ENCODE measurements at places on chromosomes 13 and 19.

GRCh38 chr19:33241091-33241529, 15.5 kb upstream of the SLC7A10 start:
- no peak for DNase-seq

- peak; percentile 44 for DNase-seq
Measured at GRCh38 chr13:112849500-112849899, 119.5 kb upstream of the MCF2L start.

DNA sequence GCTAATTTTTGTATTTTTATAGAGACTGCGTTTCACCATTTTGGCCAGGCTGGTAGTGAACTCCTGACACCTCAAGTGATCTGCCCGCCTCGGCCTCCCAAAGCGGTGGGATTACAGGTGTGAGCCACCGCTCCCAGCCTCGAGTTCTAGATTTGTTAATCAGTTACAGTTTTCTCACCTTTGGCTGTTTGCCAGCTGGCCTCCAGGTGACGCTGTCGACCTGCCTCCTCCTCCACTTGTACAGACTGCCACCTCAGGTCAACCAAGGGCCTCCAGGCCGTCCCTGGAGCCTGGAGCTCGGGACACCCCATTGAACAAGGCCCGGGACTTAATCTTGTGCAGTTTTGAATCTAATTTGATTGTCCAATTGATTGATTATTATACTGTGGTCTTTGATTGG, 45.5 kb downstream of the IER2 start:
- no peak for DNase-seq

DNA sequence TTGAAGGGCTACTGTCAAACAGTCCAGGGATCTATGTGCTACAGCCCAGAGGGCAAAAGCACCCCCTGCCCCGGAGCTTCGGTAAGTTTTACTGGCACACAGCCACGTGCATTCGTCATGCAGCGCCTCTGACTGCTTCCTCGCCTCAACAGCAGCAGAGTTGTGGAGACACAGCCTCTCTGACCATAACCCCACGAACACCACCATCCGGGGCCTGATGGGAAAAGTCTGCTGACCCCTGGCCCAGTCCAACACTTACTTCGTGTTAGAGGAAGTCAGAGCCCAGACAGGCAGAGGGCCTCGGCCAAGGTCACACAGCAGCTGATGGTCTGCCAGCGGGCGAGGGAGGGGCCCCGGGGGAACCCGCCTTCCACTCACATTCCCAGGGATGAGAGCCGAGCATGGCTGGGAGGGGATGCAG, 5.1 kb downstream of the CBARP start:
- no peak for DNase-seq

DNA sequence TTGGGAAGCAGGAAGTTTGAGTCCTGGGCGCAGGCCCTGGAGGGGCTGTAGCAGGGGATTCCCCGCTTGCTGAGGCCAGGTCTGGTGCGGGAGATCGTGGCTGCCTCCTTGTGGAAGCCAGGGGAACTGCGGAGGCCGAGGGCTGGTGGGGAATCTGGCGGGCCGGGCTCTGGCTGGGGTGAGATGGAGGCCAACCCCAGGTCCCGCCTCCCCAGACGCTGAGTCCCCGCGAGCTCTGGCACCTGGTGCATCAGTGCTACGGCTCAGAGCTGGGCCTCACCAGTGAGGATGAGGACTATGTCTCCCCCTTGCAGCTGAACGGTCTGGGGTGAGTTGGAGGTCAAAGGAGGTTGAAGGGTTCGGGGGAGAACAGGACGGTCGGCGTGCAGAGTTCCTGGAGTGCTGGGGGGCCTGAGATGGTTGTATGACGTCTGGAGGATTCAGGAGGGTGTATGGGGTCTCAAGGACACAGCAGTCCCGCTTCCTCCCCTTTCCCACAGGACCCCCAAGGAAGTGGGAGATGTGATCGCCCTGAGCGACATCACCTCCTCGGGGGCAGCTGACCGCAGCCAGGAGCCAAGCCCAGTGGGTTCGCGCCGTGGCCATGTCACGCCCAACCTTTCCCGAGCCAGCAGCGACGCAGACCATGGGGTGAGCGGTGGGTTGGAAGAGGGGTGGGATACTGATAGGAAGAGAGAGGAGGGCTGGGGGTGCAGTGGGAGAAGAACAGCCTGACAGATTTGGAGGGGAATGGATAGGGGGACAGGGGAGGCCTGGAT, 13.1 kb downstream of the GRAMD1A start:
- peak; percentile 60 for DNase-seq

GRCh38 chr19:30135797-30136196, 193.8 kb downstream of the URI1 start:
- no peak for DNase-seq

GRCh38 chr13:23129331-23129730, 51.4 kb upstream of the SGCG start:
- no peak for DNase-seq

DNA sequence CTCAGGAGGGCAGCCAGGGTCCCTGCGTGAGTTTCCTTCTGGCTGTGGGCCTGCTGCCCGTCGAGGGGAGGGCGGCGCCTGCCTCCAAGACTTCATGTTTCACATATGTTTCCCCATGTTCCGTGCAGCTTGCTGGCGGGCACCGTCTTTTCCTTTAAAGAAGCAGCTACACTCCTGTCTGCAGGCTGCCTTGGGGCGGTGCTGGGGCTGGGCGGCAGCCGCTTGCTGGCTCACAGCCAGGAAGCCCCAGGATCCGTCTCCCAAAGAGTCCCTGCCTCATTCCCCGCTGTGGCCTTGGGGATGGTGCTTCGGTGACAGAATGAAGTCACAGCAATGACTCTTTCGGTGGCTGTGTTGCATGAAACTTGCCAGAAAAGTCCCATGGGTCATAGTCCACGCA, 24.9 kb downstream of the PIAS4 start:
- no peak for DNase-seq

- DNase-seq: peak; percentile 70
Measured at GRCh38 chr19:17938092-17938845, 5.5 kb downstream of the CCDC124 start.

GRCh38 chr13:27026396-27026795, 145.2 kb downstream of the USP12 start:
- no peak for DNase-seq

DNA sequence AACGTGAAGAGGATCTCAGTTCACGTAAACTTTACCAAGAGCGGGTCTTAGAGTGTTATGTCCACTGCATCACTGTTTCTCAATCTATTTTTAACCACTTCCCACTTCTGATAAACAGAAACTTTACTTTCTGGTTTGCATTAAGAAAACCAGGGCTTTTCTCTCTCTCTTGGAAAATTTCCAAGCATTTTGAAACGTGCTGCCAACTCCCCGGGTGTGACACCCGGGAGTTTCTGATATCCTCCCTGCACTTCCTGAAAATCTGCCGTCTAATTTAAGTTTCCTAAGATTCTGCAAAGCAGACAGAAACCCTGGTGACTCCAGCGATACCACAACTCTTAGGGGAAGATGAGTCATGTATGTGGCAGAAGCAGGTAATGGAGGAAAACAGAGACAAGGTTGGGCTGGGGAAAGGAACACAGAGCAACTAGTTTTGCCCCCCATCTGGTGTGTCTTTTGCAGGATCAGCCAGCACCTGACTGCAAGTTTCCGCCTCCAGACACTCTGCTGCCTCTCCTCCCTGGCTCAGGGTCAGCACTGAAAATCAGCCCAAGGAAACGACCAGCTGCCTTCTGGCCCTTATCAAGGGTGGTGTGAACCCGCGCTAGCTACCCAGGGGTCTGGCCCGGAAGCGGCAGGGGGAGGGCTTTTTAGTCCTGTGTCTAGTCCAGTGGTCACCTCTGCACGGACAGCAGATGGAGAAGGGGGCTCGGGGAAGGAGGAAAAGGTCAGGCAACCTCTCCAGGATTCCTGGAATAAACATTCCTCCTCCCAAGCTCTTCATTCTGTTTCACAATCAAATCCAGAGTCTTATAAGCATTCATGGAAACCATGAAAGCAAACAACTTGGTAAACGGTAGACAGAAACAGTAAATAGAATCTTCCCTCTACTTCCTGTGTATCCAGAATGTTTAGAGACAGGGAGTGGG, 11.3 kb upstream of the FFAR2 start:
- DNase-seq: peak; percentile 70

GRCh38 chr13:30861163-30861562, 44.9 kb upstream of the MEDAG start:
- DNase-seq: no peak

DNA sequence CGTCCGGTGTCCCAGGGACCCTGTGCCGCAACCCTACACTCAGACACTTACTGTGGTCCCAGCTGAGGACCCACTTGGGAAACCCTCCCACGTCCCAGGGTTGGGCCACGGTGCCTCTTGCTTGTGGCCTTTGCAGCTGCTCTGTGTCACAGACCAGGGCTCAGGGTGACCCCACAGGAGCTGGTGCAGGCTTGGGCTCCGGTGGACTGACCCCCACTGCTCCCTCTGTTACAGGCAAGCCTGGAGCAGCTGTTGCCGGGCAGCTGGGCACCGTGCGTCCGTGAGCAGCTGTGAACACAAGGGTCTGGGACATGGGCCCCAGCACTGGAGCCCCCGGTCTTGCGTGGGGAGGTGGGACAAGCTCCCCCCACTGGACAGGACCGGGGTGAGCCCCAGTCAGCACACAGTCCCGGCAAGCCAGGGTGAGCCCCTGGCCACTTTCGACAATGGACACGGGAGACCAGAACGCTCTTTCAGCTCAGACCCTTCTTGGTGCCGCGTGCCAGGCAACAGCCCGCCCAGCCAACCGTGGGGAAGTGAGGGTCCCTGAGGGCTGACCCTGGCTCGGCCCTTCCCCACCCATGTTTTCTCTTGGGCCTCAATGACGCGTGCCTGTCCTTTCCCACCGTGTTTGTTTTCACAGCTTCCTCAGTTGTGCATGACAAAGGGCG, 65.7 kb upstream of the C13orf46 start:
- no peak for DNase-seq

GRCh38 chr13:57340878-57341277, 173.9 kb downstream of the PRR20E start:
- DNase-seq: no peak

DNA sequence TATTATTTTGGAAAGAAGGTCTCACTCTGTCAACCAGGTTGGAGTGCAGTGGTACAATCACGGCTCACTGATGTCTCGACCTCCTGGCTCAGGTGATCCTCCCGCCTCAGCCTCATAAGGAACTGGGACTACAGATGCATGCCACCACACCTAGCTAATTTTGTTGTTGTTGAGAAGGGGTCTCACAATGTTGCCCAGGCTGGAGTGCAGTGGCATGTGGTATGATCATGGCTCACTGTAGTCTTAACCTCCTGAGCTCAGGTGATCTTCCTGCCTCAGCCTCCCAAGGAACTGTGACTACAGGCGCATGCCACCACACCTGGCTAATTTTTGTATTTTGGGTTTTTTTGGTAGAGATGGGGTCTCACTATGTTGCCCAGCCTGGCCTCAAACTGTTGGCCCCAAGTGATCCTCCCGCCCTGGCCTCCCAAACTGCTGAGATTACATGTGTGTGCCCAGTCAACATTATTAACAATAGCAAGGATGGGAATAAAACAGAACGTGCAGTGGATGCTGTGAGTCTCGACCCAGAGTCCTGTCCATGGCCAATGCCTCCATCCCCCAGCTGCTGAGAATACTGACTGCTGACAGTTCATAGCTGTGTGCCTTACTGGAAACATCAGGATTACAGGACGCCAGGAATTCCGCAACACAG, 5.4 kb upstream of the MBD3L3 start:
- no peak for DNase-seq

- no peak for DNase-seq
Measured at GRCh38 chr13:111943229-111943795, 123.6 kb upstream of the SOX1 start.

GRCh38 chr13:77861741-77862140, 56.9 kb downstream of the EDNRB start:
- DNase-seq: no peak

- DNase-seq: no peak
Measured at GRCh38 chr13:20772401-20773131, 1.2 kb downstream of the EEF1AKMT1 start.

DNA sequence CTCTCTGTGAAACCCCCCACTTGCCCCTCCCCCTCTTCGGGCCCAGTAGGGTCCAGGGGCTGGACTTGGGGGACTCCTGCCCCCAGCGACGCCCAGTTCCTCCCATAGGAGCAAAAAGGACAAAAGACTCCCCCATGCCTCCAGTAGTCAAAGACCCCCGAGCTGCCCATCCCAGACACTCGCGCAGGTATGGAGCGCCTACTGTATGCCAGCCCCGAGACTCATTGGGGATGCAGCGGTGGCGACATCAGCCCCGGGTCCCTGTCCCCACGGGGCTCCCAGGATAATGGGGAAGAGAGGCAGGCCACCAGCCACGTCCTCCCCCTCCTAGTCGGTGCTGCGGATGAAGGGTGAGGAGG, 18.3 kb upstream of the ZNRF4 start:
- DNase-seq: no peak

DNA sequence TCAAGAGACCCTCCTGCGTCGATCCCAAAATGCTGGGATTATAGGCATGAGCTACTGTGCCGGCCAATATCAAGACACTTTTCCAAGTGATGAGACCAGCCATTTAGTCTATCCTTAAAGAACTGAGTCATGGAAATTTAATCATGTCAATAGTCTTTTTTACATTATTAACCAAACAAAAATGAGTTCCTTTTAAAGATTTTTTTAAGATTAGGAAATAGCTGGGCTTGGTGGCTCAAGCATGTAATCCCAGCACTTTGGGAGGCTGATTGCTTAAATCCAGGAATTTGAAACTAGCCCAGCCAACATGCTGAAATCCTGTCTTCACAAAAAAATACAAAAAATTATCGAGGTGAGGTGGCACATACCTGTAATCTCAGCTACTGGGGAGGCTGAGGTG, 16.7 kb upstream of the ZNF564 start:
- no peak for DNase-seq
